Activated naive CD8-positive, alpha-beta T cell treated with anti-CD3 and anti-CD28 coated beads for 36 hours (primary cell): ENCODE measurements at places on chromosomes 16 and 17.

DNA sequence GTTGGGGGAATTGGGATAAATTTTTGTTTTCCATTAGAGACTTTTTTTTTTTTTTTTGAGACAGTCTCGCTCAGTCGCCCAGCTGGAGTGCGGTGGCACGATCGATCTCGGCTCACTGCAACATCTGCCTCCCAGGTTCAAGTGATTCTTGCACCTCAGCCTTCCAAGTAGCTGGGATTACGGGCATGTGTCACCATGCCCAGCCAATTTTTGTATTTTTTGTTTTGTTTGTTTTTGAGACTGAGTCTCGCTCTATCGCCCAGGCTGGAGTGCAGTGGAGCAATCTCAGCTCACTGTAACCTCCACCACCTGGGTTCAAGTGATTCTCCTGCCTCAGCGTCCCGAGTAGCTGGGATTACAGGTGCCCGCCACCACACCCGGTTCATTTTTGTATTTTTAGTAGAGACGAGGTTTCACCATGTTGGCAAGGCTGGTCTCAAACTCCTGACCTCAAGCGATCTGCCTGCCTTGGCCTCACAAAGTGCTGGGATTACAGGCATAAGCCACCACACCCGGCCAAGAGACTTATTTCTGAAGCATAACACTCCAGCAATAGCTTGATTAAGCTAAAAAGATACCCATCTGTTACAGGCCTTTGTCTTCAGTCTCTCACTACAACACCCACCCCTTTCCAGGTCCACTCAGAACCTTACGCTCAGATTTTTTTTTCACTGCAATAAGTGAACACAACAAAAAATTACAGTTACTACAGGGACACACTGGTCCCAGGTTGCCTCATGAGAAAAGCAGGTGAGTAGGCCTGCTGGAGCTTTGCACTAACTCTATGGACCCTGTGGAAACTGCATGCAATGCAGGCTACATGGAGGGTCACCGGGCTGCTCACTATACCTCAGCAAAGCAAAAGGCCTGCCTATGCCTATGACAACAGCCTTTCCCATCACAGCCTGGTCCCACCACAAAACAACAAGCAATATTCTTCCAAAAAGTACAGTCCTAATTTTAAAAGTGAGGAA, 34.6 kb downstream of the KANSL1 start:
- DNase-seq: no peak

- DNase-seq: no peak
These were observed 44.5 kb downstream of the CLEC16A start for GRCh38 chr16:10988879-10989278.

GRCh38 chr17:58513965-58514769, at the start of gene MTMR4:
Gene MTMR4 (minus strand): TSS chr17:58514638. CDS start chr17:58514407, 231 bp downstream.
- peak; percentile 83 for DNase-seq

GRCh38 chr16:23859713-23860269, 24.0 kb downstream of the PRKCB start:
- no peak for DNase-seq

DNA sequence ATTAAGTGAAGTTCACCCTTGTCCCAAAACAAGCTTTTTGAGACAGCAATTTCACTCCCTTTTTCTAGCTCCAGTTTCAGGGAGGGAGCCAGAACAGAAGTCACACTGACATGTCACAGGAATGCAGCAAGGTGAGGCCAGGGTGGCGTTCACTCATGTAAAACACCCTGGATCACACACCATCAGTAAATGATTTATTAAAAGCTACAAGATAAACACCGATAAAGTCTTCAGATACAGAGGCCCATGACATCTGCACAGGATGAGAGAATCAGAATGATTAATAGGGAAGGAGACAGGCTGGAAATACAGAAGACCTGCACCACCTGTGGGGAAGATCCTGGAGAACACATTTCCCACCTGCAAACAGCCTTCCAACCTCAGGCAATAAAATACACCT, 77.5 kb upstream of the DYNLRB2 start:
- no peak for DNase-seq

- no peak for DNase-seq
These were observed 5.5 kb downstream of the DLX3 start for GRCh38 chr17:49989518-49989880.
